ENCODE measurements at places on chromosomes 13 and 19.

- no peak for DNase-seq
These were observed 743.4 kb downstream of the UQCRFS1 start for GRCh38 chr19:28469544-28469943.

DNA sequence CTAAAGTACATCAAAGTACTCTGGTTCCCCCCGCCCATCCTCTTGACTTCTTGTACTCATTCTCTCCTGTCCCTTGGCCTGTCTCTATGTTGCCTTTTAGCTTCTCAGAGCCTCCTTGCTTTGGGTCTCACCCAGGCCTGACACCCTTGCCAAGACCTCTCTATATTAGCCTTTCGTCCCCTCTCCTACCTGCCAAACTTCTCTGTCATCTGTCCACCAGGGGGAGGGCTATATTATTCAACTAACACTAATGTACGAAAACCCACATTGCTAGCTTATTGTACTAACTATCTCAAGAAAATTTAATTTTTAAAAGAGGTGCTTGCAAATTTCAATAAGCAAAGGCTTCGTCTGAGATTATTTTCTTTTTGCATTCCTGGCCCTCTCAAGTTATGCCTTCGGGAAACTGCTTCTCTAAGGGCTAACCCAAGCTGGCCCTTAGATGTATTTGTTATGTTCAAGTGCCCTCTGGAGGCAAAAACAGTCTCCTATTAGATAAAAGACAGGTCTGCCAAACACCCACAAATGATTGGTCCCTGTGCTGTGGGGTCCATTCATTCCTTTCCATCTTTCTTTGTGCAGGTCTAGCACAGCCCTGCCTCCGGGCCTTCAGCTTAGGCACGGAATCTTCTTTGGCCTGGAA is 6.3 kb upstream of the MRPS31 start:
- peak; percentile 76 for DNase-seq

- DNase-seq: no peak
These were observed 87.2 kb downstream of the B3GLCT start for GRCh38 chr13:31286930-31287329.

- peak; percentile 88 for DNase-seq
These were observed 24.7 kb downstream of the GPR42 start for GRCh38 chr19:35395382-35396199.

- no peak for DNase-seq
These were observed 16.8 kb downstream of the POLR1D start for GRCh38 chr13:27638521-27638920.

- no peak for DNase-seq
These were observed 27.3 kb upstream of the MPHOSPH8 start for GRCh38 chr13:19606152-19606551.

GRCh38 chr19:8174706-8175105 is 25.3 kb upstream of the FBN3 start:
- DNase-seq: no peak

- DNase-seq: peak; percentile 10
These were observed 110.4 kb downstream of the CRYL1 start for GRCh38 chr13:20415306-20415679.

DNA sequence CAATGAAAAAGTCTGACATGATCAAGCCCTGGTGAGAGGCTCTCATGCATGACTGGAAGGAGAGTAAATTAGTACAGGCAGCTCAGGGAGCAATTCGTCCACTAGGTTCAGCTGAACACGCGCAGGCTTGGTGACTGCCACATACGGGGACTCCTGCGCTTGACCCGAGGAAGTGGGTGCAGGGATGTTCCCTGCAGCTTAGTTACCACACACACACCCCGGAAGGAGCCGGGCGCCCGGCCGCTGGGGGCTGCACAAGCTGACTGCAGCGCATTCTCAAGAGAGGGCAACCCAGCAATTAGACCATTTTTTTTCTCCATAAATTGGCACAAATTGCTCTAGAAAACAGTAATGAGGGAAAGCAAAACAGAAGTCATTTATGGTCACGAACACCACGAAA is 23.0 kb upstream of the MIER2 start:
- no peak for DNase-seq

DNA sequence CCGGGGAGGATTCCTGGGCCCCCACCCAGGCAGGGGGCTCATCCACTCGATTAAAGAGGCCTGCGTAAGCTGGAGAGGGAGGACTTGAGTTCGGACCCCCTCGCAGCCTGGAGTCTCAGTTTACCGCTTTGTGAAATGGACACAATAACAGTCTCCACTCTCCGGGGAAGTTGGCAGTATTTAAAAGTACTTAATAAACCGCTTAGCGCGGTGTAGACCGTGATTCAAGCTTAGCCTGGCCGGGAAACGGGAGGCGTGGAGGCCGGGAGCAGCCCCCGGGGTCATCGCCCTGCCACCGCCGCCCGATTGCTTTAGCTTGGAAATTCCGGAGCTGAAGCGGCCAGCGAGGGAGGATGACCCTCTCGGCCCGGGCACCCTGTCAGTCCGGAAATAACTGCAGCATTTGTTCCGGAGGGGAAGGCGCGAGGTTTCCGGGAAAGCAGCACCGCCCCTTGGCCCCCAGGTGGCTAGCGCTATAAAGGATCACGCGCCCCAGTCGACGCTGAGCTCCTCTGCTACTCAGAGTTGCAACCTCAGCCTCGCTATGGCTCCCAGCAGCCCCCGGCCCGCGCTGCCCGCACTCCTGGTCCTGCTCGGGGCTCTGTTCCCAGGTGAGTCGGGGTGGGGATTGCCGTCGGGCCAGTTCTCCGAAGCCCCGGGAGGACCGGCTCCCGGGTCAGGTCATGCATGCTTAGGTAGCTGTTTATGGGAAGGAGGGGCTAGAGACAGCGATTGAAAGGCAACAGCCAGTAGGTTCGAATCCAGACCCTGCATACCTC is at the start of gene ICAM1:
Gene ICAM1 (plus strand): TSS at position 505 of the 779 bp plus-strand sequence. CDS start 40 bp downstream, at position 545.
- peak; percentile 88 for DNase-seq

DNA sequence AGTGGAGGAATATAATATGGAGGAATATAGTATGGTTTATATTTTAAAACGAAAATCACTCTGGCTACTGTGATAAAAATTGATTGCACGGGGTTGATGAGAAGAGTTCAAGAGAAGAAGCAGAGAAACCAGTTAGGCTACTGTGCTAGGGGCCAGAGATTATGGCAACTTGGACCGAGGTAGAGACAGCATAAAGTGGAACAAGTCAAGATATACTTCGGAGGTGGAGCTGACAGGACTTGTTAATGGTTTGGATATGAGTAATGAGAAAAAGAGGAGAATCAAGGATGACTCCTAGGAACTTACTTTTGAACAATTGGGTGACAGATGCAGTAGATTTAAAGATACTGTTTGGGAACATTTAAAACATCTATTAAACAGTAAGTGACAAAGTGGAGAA is 6.6 kb upstream of the WDFY2 start:
- no peak for DNase-seq

DNA sequence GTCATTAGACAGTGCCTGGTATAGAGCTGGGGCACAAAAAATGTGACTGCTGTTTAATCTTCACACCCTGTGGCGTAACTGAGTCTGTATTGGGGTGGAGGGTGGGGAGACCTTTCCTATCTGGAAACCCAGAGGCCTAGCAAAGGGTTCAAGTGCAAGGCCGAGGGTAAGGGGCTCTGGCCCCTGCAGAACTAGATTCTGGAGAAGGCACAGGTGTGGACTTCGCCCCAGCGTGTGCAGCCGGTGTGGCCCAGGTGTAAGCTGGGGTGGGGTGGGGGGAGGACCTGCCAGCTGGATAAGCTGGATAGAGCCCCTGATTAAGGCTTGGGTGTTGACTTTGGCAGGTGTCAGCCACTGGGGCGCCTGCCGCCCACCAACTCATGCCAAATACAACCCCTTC is 1.3 kb downstream of the RAB3D start:
- DNase-seq: no peak

GRCh38 chr19:51219307-51219706 is 5.6 kb upstream of the CD33 start:
- no peak for DNase-seq

- no peak for DNase-seq
These were observed 55.7 kb downstream of the KLF2 start for GRCh38 chr19:16380314-16380695.

GRCh38 chr19:34109596-34109995 is 62.7 kb upstream of the LSM14A start:
- no peak for DNase-seq

- no peak for DNase-seq
These were observed 1227.1 kb downstream of the SLITRK1 start for GRCh38 chr13:82654861-82655855.

- no peak for DNase-seq
These were observed 1573.3 kb downstream of the PCDH9 start for GRCh38 chr13:65656740-65657329.

DNA sequence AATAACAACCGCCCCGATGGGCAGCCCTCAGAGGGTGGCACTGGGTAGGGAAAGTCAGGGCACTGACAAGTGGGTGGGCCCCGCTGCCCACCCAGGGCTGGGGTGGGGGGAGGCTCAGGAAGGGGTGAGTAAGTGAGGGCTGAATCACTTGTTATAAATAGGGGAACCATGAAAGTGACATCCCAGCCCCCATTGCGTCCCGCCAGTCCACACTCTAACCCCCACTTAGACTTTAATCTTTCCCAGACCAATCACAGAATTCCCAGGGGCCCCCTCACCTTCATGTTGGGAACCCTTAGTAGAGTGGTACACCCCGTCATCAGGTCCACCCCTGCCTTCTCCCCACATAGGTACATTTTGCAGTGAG is 37.0 kb upstream of the NANOS3 start:
- DNase-seq: no peak

- peak; percentile 7 for DNase-seq
These were observed 110.3 kb downstream of the NALCN start for GRCh38 chr13:101305981-101306411.

DNA sequence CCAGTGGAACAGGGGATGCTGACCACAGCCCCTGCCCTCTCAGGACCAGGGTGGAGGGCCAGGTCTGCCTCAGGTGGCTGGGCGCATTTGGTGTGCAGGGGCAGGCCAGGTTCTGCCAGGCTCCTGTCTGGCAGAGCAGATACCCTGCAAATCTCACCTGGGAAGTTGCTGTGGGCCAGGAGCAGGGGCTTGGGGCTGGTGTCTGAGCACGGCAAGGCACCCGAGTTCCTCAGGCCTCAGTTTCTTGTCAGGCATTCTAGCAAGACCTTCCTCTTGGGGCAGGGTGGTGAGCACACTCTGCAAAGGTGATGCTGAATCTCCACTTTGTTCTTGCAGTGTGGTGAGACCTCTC is 1.1 kb downstream of the CRTC1 start:
- DNase-seq: no peak

All from ELF-1 (cell line).